ENCODE measurements at places on chromosomes 3 and 15.
A peak's percentile ranks its signal among the peaks of the same experiment; 100 is the strongest.

DNA sequence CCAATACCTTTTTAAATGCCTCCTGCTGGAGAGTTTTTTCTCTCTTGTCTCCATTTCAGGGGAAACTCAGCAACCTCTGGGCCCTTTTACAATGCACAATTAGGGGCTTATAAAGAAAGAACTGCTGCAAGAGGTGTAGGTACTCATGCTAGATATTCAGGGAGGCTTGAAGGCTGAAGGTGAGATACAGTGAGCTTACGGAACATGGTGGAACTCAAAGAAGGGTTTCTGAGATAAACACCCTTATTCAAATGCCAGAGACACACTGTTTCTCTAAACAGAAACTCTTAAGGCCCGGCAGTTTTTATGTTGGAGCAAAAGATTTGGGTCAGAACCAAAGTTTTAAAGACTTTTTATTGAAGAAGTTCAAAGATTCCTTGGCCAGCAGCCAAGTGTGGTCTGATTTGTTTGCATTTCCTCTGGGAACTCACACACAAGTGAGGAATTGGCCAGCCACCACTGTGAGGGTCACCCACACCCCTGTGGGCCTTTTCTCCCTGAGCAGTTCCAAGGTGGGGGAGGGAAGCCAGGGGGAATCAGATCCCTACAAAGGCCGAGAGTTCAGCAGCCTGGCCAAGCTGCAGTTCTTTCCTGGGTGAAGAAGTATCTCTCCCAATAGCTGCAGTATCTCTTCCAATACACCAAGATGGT, 47.8 kb downstream of the TNFAIP8L3 start:
- peak; percentile 72 for DNase-seq

DNA sequence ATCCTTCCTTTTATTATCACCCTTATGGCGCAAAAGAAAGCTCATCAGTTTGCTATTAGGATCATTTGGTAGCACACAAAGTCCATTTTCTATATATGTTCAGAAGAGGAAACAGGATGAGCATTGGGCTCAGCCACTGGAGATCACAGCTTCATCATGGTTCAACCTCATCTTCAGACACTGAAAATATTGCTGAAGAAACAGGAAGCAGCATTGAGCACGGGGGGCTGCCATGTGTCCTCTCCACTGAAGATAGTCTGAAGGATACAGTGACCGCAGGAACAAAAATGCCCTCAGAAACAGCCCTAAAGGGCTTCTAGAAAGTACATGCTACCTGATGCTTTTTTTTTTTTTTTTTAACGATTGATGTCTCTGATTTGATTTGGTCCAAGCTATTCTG, 835.3 kb upstream of the CFAP20DC start:
- DNase-seq = no peak

- DNase-seq = no peak
Measured at GRCh38 chr3:180059356-180059755, 22.6 kb upstream of the PEX5L start.

DNA sequence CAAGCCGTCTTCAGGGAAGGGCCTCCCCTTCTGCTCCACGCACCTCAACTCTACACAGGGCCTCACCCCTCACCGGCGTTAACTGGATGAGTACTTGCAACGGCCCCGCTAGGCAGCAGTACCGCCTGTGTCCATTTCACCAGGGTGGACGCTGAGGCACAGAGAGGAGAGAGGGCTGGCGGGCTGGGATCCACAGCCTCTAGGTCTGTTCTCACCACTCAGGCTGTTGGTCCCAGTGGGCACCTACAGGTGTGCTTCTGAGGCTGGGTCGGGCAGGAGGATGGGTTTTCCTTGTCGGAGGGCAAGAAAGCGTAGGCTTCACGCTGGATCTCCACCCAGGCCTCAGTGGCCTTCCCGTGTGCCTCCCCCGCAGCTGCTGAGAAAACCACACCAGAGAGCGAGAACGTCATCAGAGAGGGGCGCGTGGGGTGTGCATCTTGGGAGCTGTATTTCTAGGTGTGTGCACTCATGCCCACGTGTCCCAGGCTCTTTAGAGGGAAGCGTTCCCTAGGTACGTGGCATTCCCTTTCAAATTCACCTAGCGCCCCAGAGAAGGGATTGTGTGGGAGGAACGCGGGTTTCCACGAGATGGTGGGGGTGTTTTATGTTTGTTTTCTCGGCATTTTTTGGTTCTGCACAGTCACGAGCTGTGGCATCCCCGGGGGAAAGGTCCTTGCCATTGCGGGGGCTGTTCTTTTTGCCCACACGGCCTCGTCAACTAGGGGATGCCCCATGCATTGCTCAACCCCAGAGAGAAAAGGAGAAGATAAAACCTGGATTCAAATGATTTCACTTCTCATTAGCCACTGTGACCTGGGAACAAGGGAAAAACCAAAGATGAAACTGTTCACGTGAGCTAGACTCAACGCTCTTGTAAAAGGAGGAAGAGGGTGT, 67.7 kb downstream of the MGLL start:
- DNase-seq = no peak

- DNase-seq = no peak
Measured at GRCh38 chr15:85702321-85703101, 92.2 kb downstream of the KLHL25 start.

- peak; percentile 13 for DNase-seq
Measured at GRCh38 chr15:60541481-60542299, 62.7 kb upstream of the ICE2 start.

DNA sequence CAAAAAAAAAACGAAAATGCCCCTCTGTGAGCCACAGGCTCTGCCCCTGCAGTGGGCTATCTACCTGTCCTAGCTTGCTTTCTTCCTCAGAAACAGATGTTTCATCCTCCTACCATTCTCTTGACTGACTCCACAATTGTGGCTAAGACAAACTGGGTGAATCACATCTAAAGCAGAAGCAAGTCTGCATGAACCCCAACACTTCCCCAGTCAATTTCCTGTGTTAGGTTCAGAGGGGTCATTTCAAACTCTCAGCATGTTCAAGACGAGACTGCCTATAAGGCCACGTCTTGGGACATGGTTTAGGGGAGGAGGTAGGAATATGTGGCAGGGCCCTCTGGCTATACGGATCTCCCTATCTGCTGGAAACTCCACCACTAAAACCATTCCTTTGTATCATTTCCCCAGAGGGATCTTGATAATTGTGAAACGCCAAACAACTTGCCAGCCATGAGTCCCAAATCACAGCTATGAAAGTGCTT, 28.6 kb upstream of the ANKDD1A start:
- no peak for DNase-seq

- DNase-seq = peak; percentile 62
Measured at GRCh38 chr3:143120716-143121240, 1.2 kb downstream of the CHST2 start.
